ENCODE measurements at places on chromosomes 3 and 15.

GRCh38 chr3:7962301-7962700 is 539.3 kb upstream of the LMCD1 start:
- no peak for DNase-seq

DNA sequence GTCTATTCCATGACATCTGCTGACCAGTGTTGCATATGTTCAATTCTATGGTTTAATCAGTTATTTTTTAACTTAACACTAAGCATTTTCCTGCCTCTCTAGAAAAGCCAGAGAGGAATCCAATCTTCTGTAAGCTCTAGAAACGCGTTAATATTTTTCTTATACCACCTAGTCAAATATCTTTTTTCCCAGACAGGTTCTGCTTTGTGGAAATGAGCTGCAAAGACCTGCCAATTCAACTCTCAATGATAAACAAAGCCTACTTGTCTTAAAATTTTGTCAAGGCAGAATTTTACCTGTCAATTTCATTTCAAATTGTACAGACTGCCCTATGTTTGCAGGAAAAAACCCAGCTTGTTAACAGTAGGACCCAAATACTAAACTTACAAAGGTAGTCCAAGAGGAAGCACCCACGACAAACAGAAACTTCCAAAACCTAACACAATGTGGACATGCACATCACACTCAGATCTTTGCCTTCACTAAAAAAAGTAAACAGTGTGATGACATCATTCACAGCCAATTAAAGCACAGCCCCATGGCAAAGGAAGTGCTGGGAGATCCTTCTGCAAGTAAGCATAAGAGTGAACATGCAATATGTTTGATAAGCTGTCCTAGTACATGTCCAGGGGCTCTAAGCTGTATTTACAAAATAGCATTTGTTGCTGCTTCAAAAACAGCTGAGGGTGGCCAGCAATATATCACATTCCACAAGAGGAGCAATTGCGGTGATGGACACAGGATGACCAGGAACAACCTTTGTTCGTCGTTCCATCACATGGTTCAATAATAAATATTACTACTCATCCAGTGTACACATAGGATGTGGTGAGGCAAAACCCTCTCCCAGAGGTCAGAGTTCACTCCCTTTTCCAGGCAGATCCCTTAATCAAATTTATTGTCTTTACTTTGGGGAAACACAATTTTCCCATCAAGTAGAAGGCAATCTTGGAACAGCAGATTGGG is 139.4 kb upstream of the TSC22D2 start:
- no peak for DNase-seq

DNA sequence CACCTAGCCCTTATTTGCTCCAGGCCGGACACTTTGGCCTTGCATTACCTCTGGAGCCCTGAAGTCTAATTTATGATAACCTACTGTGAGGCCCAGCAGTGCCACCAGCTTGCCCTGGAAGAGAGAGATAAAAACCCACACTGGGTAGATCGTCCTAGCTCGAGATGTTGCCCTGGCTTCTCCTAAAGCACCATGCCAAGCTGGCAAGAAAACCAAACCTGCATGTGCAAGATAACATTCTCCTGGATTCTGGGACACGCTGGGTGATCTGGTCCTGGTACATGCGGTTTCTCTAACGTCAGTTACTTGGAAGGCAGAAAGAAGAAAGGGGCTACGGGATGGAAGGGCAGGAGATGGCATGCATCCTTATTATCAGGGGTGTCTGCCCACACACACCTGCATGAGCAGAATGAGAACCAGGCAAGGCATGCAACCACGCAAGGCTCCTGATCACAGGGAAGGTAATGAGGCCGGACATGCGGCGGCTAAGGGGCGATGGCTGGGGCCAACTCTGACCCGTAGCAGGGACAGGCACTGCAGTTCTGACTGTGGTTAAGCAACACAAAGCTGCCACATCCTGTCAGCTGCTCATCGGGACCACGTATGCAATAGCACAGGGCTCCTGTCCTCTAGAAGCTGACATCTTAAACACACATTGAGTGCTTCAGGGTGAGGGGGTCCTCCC is 73.0 kb downstream of the OXNAD1 start:
- DNase-seq, result no peak

DNA sequence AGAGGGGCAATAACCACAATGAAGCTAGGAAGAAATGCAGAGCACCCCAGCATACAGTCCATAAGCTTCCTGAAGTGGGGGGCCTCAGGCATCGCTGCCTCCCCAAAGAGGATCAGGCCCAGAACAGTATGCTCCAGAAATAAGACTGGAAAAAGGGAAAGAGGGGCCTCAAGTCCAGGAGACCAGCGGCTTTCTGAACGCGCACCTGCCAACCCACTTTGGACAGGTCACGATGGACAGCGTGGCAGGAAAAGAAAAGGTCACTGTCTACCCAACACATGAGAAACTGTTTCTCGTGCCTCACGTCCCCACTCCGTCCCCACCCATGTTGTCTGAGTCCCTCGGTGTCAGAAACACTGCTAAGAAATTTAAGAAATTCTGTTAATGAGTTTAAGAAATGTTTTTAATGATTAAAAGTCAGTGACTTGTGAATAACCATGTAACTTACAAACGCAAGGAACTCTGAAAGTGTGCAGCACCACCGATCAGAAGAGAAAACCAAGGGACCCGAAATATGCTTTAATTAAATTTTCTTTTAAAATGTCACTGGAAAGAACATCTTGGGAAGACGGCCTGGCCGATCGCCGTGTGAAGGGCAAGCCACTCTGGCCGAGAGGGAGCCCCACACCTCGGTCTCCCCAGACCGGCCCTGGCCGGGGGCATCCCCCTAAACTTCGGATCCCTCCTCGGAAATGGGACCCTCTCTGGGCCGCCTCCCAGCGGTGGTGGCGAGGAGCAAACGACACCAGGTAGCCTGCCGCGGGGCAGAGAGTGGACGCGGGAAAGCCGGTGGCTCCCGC is 1.7 kb upstream of the PPARG start:
- DNase-seq, result no peak

- DNase-seq, result no peak
These were observed 5.0 kb downstream of the PTH1R start for GRCh38 chr3:46882377-46883053.
